Right ventricle myocardium superior (tissue), 1 donor: ENCODE measurements at places on chromosomes 7 and 10.

DNA sequence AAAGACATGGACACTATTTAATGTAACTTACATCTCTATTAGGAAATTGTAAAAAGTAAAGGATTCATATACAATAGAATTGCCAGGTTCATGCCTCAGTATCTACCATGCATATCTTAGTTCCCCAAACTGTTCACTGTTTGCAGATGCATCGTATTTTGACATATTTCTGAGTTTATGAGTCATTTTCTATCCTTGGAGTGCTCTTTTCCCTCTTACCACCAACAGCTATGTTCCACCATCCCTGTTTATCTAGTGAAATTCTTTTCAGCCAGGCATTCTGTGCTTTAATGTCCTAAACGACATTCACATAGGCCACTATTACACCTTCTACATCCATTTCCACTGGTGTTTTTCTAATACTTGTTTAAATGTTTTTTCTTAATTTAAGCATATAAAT is 139.4 kb upstream of the HPS1 start:
- no peak for DNase-seq

GRCh38 chr7:31070991-31071644 is 19.0 kb downstream of the ADCYAP1R1 start:
- DNase-seq = no peak

GRCh38 chr7:153090764-153091163 is 331.2 kb downstream of the ACTR3B start:
- no peak for DNase-seq

DNA sequence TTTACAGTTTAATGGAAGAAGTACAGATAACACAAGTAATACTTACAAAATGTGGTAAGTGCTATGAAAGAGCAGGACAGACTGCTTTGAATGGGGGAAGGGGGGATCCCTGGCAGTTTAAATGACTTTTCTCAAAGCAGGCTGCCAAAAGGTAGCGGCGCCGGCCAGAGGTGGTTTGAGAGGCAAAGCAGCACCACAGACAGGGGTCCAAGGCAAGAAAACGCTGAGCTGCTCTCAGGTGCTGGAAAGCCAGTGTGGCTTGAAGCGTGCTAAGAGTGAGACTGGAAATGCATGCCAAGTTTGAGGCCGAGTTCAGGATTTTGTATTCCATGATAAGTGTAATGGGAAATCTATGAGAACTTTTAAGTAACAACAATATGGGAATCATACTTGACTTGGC is 437.7 kb downstream of the AUTS2 start:
- no peak for DNase-seq
